ENCODE measurements at places on chromosomes 16 and 17. TPM values are rescaled to one million over a fixed set of nuclear protein-coding genes. Genes with fewer than 3 reads are reported as not detected.

PLLP gene
- total RNA-seq: 12.6 TPM

DNA sequence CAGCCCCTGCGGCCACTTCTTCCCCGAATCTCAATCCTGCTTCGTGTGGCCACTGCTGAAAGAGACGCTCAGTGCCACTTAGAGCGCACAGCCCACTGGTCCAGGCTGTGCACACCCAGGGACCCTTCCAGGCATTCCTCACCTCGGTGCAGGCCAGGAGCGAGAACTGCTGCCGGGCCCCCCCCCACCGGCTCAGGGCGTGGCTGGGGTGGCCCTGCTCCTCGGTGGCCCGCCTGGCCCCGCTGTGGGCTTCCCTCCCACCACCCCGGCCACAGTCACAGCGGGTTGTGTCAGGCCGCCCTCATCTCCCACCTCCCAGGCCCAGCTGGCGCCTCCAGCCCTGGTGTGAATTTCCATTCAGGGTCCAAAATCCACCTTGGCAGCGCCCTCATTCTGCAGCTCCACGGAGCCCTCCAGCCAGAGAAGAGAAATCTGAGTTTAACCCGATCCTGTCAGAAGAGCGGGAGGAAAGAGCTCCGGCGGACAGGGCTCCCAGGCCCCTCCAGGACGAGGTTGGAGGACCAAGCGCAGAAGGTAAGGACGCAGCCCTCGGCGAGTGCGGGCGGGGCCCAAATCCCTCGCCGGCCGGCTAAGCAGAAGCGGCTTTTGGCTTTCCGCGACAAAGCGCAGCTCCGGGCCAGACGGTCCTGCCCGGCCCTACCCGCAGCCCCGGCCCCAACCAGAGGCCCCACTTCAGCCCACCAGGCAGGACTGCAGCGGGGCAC lies 12.0 kb downstream of the TBC1D16 start:
- no peak for DNase-seq

- DNase-seq: no peak
These were observed 78.8 kb downstream of the CES1 start for GRCh38 chr16:55754056-55754455.

TBX21 gene
- not detected for total RNA-seq

- peak; percentile 69 for DNase-seq
These were observed 45.2 kb downstream of the XPO6 start for GRCh38 chr16:28166394-28167208.

TRAP1 gene
- total RNA-seq: 144 TPM

CHRNE gene
- 2.0 TPM for total RNA-seq

CD19 gene
- not detected for total RNA-seq

GRCh38 chr16:27522173-27522707 lies 27.5 kb downstream of the GTF3C1 start:
- no peak for DNase-seq

All from kidney epithelial cell (primary cell).